ENCODE measurements at places on chromosomes 7 and 10.

- peak; percentile 91 for DNase-seq
Observed at GRCh38 chr7:99380032-99380822, 5.7 kb downstream of the ARPC1B start.

GRCh38 chr7:94087664-94088352 lies 83.7 kb upstream of the BET1 start:
- DNase-seq = no peak

- DNase-seq = no peak
Observed at GRCh38 chr10:119309423-119309770, 102.0 kb downstream of the GRK5 start.

- DNase-seq = no peak
Observed at GRCh38 chr7:14841869-14842268, 60.7 kb downstream of the DGKB start.

- no peak for DNase-seq
Observed at GRCh38 chr7:42269161-42269560, 32.2 kb upstream of the GLI3 start.

GRCh38 chr7:11458736-11459483 lies 373.1 kb downstream of the THSD7A start:
- DNase-seq = no peak

DNA sequence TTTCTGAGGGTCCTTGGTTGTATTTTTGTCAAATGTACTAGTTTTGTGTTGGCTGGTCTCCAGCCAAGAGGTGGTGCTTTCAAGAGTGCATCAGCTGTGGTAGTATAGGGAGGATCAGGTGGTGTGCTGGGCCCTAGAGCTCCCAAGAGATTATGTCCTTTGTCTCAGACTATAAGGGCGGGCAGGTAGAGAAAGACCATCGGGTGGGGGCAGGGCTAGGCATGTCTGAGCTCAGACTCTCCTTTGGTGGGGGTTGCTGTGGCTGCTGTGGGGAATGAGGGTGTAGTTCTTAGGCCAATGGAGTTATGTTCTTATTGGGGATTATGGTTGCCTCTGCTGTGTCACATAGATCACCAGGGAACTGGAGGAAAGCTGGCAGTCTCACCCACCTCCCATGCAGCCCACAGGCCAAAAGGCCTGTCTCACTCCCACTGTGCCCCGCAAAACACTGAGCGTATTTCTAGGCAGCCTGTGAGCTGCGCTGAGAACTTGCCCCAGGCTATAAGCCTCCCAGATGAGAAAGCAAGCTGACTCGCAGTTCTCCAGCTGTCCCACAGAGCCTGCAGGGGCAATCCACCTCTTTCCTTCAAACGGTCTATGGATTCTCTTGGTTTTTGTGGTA lies 1066.7 kb downstream of the GRM8 start:
- DNase-seq = no peak

DNA sequence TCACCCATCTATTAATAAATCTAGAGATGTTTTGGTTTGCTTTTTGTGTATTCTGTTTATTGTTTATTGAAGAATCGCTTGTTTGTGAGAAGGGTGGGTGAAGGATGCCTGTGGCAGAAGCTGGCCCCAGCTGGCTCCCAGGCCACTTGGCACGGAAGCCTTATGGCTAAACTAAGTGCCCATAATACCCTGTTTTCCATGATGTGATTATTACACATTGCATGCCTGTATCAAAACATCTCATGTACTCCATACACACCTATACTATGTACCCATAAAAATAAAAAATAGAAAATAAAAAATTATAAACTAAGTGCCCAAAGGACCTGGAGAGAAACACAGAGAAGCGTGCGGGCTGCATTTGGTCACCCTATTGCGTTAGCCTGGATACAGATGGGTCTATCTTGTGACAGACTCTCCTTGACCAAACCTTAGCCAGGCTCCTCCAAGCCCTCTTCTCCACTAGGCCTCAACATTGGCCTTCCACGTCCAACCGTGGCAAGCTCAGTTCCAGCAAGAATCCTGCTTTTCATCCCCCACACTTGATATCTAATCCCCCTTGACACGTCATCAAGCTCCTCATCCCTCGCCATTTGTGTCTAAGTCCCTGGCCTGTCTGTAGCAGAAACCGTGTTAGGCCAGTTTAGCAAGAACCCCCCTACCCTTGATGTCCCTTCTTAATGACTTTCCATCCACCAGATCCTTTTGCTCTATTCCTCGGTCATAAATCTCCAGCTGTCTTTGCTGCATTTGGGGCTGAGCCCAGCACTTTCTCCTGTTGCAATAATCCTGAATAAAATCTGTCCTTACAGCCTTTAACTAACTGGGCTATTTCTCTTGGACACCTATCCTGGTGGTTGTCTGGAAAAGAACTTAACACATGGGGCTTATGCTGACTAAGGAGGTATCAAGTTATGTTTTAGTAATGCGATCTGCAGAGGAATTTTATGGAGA lies 245.2 kb downstream of the TNS3 start:
- no peak for DNase-seq

DNA sequence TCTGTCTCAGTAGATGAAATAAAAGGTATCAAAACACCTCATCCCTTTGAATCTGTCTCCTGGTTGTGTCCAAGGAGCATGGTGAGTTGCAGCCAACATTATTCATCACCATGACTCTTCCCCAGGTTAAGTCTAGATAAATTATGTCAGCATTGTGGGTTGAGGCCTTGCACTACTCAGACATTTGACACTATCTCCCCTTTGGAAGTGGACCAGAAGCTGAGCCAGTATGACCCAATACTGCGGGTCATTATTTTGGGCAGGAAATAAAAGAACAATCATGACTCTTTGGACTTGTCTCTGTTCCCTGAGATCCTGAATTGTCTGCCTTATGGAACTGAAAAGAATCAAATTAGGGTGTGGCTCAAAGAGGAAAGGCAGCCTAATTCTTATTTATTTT lies 168.2 kb upstream of the FAM171A1 start:
- no peak for DNase-seq

GRCh38 chr10:4131407-4132215 lies 346.6 kb upstream of the KLF6 start:
- no peak for DNase-seq

DNA sequence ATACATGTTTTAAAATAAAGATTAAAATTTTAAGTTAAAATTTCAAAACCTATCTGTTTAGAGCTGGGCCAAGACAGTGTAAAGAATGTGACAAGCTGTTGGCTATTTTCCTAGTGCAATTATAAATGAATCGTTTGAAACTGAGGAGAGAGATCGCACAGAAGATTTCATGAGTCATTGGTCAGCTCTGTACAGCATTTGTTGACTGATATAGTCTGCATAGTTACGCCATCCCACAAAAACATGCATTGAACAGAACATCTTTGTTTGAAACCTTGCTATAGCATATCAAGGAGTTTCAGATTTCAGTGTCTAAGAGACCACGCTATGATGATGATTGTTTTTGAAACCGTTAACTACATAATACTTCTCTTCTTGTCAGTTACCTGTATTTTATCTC lies 1.3 kb upstream of the C10orf67 start:
- DNase-seq = no peak

GRCh38 chr7:25395976-25396375 lies 167.7 kb upstream of the NPVF start:
- no peak for DNase-seq

GRCh38 chr7:97580205-97580604 lies 151.7 kb upstream of the TAC1 start:
- no peak for DNase-seq

DNA sequence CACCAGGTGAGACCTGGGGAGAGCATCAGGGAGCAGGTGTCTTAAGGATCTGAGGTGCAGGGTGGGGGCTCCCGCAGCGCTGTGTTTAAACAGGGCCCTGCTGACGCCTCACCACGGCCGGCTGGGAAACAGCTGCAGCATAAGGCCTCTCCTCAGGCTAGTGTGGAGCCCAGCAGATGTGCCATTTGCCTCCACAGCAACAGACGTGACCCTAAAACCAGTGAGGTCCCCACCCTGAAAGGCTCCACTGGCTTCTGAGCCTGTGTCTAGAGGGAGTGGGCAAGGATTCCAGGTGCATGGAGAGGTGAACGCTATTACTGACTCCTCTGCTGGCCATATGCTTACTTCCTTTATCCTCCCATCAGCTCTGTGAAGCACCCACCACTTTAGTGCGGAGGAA lies 47.8 kb downstream of the SYPL1 start:
- DNase-seq = no peak

GRCh38 chr7:151008511-151009323 lies 15.6 kb downstream of the ATG9B start:
- peak; percentile 57 for DNase-seq

GRCh38 chr10:3074985-3075600 lies 7.7 kb downstream of the PFKP start:
- no peak for DNase-seq

- DNase-seq = no peak
Observed at GRCh38 chr7:25075459-25075858, 49.6 kb downstream of the CYCS start.

GRCh38 chr10:1933215-1933614 lies 195.9 kb upstream of the ADARB2 start:
- DNase-seq = no peak

DNA sequence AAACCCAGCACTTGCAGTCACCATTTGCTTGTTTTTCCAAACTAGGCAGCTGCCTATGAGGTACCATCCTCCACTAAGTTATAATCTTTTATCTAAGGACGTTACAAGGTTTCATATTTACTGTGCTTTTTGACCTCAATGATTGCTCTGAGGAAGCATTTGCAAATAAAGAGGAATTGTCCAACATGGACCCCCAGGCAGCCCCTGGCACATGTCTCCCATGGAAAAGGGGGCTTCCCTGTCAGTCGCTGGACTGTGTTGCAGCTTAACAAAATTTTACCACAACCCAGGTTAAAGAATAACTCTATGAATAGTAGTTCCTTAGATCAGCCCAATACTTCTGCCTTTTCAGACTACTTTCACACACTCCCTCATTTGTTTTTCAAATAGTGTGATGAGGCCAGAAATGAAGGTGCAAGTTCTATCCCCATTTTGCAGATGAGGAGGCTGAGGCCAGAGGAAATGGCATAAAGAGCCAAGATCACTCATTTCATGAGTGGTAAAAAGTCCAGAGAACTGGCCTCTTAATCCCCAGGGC lies 52.8 kb upstream of the ZPBP start:
- no peak for DNase-seq

- no peak for DNase-seq
Observed at GRCh38 chr10:43136432-43136831, 1.8 kb upstream of the CSGALNACT2 start.

DNA sequence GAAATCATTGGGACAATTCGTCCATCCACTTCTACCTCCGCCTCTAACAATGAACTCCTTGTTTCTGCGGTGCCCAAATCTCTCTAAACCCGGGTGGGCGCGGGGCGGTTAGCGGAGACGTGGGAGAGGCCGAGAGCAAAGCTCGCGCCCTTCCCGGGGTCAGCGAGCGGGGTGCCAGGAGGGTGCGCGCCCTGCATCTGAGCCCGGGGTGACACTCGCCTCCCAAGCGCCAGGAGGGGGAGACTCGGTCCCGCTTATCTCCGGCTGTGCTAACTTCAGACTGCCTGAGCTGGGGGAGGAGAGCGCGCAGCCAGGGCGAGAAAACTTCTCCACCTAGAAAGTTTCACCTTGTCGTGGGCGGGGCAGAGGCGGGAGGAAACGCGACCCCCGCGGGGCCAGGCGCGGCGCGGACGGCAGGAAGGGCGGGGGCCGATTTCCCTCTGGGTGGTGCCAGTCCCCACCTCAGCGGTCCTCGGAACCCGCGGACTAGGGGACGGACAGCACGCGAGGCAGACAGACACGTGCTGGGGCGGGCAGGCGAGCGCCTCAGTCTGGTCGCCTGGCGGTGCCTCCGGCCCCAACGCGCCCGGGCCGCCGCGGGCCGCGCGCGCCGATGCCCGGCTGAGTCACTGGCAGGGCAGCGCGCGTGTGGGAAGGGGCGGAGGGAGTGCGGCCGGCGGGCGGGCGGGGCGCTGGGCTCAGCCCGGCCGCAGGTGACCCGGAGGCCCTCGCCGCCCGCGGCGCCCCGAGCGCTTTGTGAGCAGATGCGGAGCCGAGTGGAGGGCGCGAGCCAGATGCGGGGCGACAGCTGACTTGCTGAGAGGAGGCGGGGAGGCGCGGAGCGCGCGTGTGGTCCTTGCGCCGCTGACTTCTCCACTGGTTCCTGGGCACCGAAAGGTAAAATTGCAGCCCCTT lies at the start of gene MET:
TSS of gene MET (plus strand) at position 516 of the 915 bp plus-strand sequence. CDS start 26,889 bp downstream, outside the sequence.
- peak; percentile 91 for DNase-seq

DNA sequence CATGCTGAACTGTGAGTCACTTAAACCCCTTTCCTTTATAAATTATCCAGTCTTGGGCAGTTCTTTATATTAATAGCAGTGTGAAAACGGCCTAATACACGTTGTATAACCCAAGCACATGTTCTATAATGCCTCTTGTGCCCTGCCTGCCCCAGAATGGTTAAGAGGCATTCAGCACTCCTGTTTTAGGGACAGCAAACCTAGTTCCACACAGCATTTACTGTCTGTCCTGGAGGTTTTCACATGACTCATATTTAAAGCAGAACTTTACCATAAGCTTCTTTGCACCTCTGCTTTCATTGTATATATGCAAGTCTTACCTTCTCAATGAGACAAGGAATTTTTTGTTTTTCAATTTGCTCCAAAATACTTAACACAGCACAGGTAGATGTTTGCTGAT lies 144.8 kb downstream of the ICA1 start:
- no peak for DNase-seq

DNA sequence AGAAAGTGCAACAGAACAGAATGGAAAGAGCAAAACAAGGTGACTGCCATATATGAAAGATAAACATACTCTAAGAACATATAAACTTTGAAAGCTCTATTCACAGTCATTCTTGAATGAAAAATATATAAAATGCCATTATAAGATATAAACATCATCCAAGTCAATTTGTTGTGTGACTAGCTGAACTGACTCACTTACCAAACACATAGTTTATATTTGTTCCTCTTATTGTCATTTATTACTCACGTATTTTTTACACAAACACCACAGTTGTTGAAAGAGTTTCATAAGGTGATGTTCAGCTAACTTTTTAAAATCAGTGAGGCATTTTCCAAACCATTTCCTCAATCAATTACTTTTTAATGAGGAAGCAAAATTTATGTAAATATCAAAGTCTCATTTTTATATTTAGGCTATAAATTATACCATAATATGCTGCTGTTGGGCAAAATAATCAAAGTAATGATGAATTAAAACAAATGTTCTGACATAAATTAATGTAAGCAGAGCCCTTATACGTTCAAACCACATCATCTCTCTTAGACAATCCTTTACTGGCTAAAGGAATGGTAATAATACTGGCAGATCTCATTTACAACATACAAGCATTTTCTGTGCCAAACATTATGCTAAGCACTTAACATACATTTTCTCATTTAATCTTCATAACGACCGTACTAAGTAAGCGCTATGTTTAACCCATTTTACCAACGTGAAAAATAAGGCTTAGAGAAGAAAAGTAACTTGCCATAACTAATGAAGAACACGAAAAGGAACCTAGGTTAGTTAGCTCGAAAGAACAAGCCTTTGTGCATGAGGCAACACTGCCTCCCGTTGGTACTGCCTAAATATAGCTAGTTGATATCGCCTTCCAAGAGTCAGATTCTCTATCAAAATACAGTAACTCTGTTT lies 7.3 kb downstream of the LRRN3 start:
- DNase-seq = peak; percentile 86

GRCh38 chr7:139586286-139586685 lies 62.8 kb downstream of the CLEC2L start:
- no peak for DNase-seq

All from posterior cingulate gyrus (tissue), 11 donors.